Upper lobe of left lung (tissue), 6 donors: ENCODE measurements at places on chromosomes 12 and 14. TPM values are rescaled to one million over a fixed set of nuclear protein-coding genes. Genes with fewer than 3 reads are reported as not detected.

The VASH1 gene
- total RNA-seq, result 42.3 TPM

DNA sequence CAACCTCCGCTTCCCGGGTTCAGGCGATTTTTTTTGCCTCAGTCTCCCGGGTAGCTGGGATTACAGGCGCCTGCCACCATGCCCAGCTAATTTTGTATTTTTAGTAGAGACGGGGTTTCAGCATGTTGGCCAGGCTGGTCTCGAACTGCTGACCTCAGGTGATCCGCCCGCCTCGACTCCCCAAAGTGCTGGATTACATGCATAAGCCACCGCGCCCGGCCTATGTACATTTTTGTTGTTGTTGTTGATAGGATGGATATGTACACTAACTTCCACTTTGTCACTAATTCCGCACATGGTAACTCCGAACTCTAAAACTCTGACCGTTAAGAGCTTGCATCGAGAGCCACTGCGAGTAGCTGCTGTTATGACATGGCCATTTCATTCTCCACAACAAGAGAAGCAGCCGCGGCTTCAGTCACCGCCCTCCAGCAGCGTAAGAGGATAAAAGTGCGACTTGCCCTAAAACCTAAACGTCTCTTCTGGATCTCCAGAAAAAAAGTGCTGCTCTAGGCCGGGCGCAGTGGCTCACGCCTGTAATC lies 742 bp upstream of the MARS1 start:
- no peak for DNase-seq

GRCh38 chr14:85546390-85546789 lies 16.4 kb downstream of the FLRT2 start:
- no peak for DNase-seq

DNA sequence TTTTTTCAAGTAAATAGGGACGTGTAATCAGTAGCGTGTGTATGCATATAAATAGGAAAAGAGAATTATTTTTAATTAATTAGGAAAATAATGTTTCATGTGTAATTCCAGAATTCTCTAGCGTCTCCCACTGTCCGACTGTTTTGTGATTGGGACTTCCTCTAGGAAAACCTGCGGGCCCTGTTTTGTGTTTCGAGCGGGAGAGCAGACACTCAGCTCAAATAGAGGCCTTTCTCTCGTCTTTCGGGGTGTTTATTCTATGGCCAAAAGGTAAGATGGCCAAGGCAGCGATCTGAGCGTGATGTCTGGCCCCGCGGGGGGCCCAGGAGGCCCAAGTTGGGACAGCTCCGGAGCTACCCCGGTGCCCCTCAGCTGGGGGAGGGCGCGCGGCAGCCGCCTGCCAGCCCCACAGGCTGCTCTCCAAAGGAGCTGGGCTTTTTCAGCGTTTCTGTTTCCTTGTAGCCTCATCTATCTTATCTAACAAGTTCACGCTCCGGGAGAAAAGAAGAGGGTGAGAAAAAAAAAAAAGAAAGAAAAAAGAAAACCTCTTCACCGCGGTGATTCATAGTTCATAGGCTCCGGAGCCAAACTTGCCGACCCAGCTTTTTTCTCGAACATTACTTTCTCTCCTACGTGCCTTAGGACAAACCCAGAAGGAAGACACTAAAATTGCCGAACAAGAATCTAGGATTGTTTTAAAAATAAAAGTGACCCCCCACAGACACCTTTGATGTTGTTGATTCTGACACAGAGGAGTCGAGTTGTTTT lies 7.5 kb upstream of the FOXG1 start:
- DNase-seq, result no peak

- DNase-seq, result no peak
These were observed 7.5 kb downstream of the HEBP1 start for GRCh38 chr12:12992418-12993130.

GRCh38 chr12:709455-710020 lies 42.8 kb upstream of the WNK1 start:
- no peak for DNase-seq

The TBX3 gene
- 48.8 TPM for total RNA-seq

The B4GALNT3 gene
- total RNA-seq, result 36.0 TPM

DNA sequence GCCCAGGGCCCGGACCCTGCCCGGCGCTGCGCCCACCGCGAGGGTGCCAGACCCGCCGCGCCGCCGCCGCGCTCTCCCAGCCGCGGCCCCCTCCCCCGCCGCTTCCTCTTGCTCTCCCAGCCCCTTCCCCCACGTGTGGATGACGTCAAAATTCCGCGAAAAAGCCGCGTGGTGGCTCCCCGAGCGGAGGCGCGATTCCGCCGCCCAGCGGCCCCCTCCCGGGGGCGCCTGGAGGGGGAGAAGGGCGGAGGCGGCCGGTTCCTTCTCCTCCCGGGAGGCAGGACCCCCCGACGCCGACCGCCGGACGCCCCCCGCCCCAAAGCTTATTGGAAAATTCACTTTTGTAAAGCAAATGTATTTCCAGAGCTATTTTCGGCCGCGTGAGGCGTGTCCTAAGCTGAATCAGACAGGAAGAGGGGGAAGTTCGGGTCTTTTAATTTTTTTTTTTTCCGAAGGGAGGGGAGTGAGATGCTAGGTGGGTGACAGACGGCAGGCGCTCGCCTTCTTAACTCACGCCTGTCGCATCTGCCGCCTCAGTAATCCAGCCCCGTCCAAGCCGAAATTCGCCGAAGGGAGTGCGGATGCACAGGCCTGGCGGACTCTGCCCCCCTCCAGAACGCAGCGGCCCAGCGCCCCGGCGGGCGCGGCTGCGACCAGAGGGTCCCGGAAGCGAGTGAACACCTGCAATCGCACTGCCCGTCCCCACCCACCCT lies 4.1 kb upstream of the CCND2 start:
- peak; percentile 84 for DNase-seq

The IL22 gene
- not detected for total RNA-seq

GRCh38 chr12:65854629-65855028 lies 30.3 kb downstream of the HMGA2 start:
- DNase-seq, result no peak

GRCh38 chr12:75190846-75191245 lies 18.8 kb downstream of the KCNC2 start:
- no peak for DNase-seq

DNA sequence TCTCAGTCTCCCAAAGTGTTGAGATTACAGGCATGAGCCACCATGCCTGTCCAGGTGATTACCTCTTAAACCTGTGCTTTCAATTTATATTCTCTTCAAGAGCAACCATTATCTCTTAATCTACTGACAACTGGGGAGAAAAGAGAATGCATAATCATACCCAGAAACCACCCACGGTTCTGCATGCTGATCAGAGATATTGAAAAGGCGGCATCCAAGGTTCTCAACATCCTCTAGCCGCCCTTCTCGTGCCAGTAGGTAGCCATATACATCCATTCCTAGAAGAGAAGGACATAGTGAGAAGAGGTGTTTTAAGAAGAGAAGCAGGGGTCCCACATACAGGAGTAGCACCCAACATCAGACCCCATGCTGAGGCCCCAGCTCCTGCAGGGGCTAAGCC lies 20.8 kb downstream of the ANAPC7 start:
- no peak for DNase-seq

The FITM1 gene
- 0.88 TPM for total RNA-seq

The RD3L gene
- total RNA-seq, result not detected

DNA sequence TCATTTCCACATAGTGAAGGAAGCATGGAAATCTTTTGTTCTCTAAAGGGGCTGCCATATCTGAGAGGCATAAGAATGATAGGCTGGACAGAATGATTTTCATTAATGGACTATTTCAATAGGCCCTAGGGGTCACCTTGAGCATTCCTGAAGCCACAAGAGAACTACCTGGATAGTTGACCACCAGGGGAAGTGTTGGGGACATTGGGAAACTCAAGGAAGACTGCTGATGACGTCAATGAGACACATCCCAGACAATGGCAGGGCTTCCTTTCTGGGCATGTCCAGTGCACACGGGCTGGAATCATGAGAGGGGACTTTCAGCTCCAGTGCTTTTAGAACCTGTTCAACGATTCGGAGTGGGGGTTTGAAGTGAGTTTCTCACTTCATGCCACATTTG lies 48.8 kb upstream of the CHST11 start:
- DNase-seq, result no peak

GRCh38 chr14:105192866-105193731 lies 12.0 kb upstream of the NUDT14 start:
- no peak for DNase-seq

The CACNB3 gene
- total RNA-seq, result 9.1 TPM

- DNase-seq, result no peak
These were observed 2.7 kb downstream of the MED13L start for GRCh38 chr12:116274551-116275375.

DNA sequence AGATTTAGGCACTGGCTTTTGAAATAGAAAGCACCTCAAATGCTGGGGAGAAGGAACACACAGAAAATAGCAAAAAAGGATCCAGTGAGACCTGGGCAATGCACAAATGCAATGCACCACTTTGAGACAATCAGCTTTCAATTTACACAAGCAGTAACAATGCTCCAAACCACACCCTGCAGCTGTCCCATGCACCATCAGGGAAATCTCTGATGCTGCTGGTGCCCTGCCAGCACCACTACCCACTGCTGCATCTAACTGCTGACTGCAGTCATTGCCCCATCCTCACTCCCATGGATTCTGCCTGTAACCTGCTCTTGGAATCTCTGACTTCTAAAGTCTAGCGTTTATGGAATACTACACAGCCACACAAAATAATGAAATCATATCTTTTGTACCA lies 21.0 kb upstream of the HMGA2 start:
- no peak for DNase-seq

DNA sequence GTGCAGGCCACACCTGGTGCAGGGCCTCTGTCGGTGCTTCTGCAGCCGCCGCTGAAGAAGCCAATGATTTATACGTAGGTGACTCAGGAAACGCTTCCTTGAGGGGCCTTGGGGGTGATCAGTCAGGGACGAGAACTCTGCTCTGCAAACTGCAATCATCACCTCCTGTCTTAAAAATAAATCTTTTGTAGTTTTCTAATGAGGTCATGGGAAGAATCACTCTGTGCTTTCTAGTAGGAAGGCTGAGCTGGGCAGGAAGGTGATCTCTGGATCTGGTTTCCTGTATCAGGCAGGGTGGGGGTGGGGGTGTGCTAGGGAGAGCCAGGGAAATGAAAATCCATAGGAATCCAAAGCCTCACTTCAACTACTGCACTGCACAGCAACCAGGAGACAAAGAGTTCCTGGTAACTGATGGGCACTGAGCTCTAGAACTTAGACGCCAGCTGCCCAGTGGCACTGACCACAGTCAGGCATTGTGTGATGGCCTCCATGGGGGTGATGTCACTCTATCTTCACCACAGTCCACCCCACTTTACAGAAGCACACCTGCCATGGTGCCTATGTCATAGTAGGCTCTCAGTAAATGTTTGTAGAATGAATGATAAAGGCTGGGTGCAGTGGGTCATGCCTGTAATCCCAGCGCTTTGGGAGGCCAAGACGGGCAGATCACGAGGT lies 292.4 kb upstream of the PWP1 start:
- DNase-seq, result no peak

DNA sequence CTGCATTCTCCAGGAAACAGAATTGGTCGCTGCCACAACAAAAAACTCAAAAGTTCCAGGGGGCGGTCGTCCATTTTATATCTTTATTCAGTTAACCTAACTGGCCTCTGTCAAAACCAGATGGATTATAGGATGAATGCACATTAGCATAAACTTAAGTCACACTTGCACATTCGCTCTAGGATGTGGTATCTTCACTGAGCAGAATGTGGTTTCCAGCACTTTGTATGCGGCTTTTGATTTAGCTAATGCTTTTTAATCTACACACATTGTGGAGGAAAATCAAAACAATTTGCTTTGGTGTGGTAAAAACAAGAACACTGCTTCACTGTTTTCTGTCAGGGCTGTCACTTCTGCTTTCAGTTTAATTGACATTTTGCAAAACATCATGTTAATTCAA lies 4.5 kb downstream of the TAS2R50 start:
- no peak for DNase-seq

DNA sequence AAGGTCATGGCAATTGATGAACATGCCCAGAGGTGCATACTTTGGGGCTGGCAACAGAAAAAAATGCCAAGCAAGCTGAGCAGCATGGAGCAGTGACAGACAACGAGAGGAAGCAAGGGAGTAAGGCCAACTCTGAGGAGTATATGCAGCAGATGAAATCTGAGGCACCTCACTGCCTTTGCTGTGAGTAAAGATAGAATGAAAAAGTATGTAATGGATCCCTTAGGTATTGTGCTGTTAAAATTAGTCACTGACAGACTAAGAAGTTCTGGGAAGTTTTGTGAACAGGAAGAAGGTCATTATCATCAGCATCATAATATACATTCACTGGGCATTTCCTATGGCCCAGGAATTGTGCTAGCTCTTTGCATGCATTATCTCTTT lies 269.9 kb downstream of the DUSP6 start:
- no peak for DNase-seq

DNA sequence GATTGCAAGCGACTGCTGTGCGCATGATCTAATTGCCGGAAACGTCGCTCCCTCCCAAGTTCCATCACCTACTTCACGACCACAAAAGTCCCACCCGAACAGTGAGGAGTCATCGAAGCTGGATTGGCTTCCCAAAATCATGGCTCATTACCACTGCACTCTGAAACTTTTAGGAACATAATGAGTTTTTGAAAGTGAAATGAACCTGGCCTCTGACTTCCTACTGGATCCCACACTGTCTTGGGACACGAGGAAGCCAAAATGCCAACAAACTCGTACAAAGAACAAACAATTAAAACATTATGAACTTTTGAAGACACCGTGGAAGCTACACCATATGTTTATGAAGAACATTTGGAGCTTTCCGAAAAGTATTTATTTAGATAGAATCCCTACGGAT lies 334.8 kb upstream of the TMPO start:
- DNase-seq, result no peak

The ASPG gene
- total RNA-seq, result 14.7 TPM

The TAS2R50 gene
- total RNA-seq, result 1.8 TPM

The RERGL gene
- 2.1 TPM for total RNA-seq

- no peak for DNase-seq
These were observed 526.4 kb upstream of the LMO3 start for GRCh38 chr12:17132336-17132735.

- no peak for DNase-seq
These were observed 148.8 kb upstream of the E2F7 start for GRCh38 chr12:77214136-77214535.

- DNase-seq, result peak; percentile 63
These were observed 141.3 kb upstream of the HIF1A start for GRCh38 chr14:61553730-61554641.

The MIS18BP1 gene
- total RNA-seq, result 27.6 TPM

GRCh38 chr12:124130691-124131591 lies 157.9 kb downstream of the ZNF664 start:
- no peak for DNase-seq

The DDN gene
- 0.13 TPM for total RNA-seq

DNA sequence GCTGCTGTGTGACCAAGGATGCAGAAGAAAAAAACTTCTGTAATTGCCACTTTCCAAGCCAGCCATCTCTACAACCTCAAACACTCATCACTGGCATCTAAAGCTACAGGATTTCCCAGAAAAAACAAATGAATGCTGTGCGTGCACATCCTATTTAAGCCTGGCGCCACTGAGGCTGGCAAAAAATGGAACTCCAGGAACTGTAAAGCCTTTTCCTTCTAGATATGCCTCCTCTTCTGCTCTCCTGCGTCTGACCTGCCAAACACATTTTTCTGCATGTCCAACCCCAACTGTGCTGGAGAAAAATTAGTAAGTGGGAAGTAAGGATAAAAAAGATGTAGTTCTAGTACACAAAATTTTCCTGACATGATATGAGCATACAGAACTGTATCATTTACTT lies 184.9 kb downstream of the ITPR2 start:
- DNase-seq, result no peak

- peak; percentile 87 for DNase-seq
These were observed 20.9 kb upstream of the BLTP3B start for GRCh38 chr12:100163416-100164152.

The TMTC1 gene
- 39.3 TPM for total RNA-seq
